ENCODE measurements at places on chromosomes 16 and 17.

DNA sequence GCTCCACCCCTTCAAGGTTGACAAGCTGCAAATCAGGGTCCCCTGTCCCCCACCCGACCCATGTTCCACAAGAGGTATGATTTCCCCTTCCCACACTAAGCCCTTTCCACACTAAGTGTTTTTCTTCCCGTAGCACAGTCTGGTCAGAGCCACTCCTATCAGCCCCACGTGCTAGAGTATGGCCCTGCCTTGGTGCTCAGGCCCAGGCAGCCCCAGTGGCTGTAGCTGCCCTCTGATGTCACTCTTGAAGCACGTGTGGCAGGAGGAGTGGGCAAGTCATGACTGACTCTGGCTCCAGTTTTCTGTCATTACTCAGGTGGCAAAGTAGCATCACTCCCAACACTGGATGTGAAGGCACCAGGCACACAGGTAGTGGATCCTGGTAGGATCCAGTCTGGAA, 35.4 kb upstream of the ERN1 start:
- DNase-seq = no peak

- no peak for DNase-seq
Measured at GRCh38 chr16:80164966-80165550, 375.7 kb upstream of the DYNLRB2 start.

- DNase-seq = no peak
Measured at GRCh38 chr17:31462261-31462660, 70.8 kb downstream of the RAB11FIP4 start.

- DNase-seq = no peak
Measured at GRCh38 chr17:1272701-1273100, 2.5 kb downstream of the BHLHA9 start.

GRCh38 chr17:42247734-42248133, 28.5 kb downstream of the STAT5B start:
- no peak for DNase-seq

GRCh38 chr17:66764506-66764905, 70.4 kb upstream of the CACNG5 start:
- no peak for DNase-seq

DNA sequence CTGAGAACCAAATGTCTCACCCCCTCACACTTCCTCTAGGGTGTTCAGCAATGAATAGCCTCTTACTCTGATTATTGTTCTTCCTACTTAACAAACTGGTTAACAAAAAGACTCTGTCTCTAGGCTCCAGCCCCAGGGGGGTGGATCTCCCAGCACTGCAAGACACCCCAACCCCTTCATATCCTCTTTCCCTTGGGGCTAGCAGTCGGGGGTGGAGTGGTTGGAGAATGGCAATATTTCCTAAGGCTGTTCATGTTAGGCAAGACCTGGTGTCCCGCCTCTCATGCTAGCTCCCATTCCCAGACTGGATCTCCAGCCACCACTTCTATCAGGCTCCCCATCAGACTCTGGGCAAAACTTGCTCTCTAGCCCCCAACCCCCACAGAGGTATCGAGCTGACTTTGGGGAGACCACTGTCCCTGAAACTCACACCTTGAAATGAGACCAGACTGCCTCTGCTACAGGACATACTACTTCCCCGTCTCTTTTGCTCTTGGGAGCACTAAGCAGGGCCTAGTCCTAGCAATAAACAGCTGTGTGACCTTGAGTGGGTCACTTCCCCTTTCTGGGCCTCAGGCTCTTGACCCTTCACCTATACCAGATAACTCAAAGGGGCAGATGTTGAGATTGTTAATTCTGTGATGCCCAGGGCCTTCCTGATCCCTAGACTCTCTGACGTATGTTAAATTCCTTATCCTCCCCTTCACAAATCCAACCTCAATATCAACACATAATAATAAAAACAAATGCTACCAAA, 2.4 kb downstream of the SLC25A35 start:
- no peak for DNase-seq

DNA sequence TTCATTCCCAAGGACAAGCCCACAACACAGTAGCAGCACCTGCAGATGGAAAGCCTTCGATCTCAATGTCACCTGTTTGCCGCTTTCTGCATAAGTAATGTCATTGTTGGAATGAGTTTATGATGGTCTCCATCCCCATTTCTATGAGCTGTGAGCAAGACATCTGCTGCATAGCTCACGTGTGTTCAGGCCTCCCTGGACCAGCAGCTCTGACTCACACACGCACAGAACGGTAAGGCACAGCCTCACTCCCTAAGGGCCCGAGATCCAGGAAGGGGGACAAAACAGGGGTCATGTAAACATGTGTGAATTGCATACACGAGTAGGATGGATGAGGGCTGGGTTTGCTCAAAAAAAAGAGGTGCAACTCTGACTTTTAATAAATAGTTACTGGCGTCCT, 223.1 kb downstream of the SOX9 start:
- DNase-seq = no peak

GRCh38 chr17:8969901-8970300, 4.4 kb upstream of the PIK3R5 start:
- no peak for DNase-seq

- no peak for DNase-seq
Measured at GRCh38 chr16:48537275-48537674, 72.7 kb downstream of the N4BP1 start.

DNA sequence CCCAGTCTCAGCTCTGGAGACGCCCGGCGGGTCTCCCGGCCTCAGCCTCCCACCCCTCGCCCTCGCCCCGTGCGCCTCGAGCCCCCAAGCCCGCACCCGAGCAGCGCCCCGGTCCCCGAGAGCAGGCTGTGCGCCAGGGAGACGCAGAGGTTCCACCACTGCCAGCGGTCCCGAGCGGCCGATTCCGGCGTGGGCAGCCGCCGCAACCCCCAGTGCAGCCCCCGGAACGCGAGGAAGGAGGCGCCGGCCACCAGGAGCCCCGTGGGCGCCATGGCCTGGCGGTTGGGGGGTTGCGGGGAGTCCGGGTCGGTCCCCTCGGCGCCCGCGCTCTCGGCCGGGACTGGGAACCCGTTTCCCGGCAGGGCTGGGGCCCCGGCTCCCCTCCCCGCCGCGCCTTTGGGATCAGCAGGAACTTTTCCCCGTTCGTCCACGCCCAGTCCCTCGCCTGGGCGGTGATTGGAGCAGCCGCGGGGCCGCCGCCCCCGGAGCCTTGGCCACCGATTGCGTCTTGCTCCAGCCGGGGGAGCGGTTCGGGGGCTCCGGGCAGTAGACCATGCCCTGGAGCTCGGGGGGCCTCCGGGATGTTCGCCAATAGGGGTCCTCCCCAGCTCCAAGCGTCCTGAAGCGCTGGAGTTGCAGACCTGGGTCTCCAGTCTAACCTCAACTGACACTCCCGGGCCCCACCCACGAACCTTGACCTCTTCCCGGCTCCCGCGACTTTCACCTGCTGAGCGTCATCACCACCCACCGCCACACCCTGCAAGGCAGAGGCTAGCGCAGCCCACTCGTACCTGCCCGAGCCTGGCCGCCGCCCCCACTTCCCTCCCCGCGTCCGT, at the start of gene TLCD2:
Gene TLCD2, minus strand, starts transcription at position 407 of the 836 bp plus-strand sequence. Its CDS starts 135 bp downstream, at position 272.
- DNase-seq = no peak

DNA sequence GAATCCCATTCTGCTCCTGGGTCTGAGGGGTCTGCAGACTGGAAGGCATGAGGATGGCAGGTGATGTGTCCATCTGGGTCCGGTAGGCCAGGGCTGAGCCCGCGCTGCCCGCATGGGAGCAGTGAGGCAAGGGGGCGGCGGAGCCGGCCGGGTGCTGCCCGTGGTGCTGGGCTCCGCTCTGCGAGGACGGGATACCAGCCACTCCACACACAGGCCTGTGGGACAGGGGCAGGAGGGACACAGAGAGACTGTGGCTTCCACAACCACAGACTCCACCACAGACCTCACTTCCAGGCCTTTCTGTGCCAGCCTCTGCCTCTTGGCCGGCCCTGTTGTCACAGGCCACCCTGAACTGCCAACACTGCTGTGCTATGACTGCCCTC, 25.4 kb downstream of the MAP1LC3B start:
- DNase-seq = no peak

GRCh38 chr17:7574176-7574953, 5.1 kb upstream of the CD68 start:
- DNase-seq = no peak

DNA sequence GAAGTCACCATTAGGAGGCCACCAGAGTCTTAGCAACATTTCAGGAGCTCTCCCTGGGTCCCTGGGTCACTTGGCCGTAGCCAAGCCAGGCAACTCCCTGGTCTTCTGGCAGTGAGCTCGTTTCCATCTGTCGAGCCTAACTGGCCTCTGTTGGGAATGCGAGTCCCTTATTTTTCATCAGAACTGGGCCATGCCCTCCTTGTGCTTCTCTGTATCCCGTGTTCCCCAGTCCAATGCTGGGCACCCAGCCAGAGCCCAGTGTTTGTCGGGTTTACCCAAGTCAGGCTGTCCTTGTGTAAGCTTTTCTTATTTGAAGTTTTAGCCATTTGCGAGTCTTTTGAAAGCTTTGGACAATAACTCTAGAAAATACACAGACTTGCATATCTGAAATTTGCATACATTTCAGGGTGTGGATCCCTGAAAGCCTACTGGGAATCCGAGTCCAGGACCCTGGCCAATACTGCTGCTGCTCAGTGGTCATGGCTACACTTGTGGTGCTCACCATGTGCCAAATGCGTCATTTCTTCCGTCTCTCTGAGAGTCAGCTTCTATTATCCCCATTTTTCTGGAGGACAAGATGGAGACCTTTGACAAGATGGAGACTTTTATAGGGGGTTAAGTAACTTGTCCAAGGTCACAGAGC, 81.6 kb upstream of the LGALS9 start:
- peak; percentile 34 for DNase-seq

GRCh38 chr17:31726980-31727427, 132.0 kb downstream of the COPRS start:
- no peak for DNase-seq

DNA sequence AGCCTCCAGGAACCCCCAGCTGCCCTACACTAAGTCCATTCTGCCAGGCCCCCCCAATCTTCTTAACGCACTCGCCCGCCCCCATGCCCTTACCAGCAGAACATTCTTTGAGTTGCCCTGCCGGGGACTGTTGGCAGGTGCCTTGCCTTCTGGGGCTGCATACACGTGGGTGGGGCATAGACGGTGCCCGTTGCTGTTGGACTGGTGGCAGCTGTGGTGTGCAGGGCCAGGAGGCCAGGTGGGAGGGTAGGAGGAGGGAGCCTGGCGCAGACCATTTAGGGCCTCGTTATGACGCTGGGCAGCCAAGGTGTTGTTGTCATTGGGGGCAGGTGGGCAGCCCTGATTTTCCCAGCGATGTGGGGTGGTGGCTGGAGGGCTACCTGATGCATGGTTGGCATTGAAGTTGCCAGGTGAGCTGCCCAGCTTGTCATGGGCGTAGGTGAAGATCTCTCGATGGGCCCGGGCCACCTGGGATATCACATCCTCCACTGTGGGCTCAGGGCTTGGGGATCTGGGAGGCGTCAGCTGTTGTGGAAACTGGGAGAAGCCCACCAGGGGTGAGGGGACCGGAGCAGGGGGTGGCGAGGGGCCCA, 4.9 kb downstream of the NR1D1 start:
- no peak for DNase-seq

DNA sequence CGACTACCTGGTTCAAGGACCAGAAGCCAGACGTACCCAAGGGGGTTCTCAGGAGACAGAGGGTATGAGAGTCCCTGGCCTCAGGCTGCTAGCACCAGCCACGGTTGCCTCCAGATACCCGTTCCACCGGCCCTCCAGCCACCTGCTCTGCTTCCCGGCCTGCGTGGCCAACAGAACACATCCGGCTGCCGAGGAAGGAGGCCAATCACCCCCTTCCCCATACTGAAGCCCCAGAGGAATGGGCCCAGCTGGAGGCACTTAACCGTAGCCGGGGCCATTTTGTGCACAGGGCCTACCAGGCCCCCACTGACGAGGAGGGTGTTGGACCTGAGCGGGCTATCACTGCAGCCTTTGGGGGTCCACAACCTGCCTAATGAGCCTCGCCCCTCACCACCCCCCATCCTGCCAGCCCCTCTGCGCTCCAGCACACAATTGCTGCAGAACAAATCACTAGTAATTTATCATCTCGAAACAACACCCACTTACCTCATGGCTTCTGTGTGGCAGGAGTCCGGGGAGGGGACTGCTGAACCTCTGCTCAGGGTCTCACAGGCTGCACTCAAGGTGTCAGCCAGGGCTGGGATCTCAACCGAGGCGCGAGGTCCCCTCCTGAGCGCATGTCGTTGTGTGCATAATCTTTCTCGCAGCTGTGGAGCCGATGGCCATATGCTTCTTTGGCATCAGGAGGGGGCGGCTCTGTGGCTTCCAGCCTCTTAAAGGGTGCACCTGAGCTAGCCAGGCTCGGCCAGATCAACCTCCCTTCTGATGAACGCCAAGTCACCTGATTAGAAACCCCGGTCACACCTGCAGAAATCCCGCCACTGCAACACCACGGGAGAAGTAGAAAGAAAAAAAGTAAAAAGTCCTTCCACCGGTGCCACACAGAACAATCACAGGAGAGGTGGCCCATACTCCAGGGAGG, 10.1 kb upstream of the KREMEN2 start:
- no peak for DNase-seq

- DNase-seq = no peak
Measured at GRCh38 chr16:66382171-66382965, 15.9 kb downstream of the CDH5 start.

- DNase-seq = no peak
Measured at GRCh38 chr17:55420067-55420775, 1.4 kb downstream of the MMD start.

GRCh38 chr17:17503566-17504130, 7.5 kb upstream of the RASD1 start:
- peak; percentile 29 for DNase-seq

- DNase-seq = no peak
Measured at GRCh38 chr17:13131225-13131624, 113.4 kb upstream of the ELAC2 start.

GRCh38 chr16:69133373-69133954, 1.0 kb downstream of the UTP4 start:
- no peak for DNase-seq

DNA sequence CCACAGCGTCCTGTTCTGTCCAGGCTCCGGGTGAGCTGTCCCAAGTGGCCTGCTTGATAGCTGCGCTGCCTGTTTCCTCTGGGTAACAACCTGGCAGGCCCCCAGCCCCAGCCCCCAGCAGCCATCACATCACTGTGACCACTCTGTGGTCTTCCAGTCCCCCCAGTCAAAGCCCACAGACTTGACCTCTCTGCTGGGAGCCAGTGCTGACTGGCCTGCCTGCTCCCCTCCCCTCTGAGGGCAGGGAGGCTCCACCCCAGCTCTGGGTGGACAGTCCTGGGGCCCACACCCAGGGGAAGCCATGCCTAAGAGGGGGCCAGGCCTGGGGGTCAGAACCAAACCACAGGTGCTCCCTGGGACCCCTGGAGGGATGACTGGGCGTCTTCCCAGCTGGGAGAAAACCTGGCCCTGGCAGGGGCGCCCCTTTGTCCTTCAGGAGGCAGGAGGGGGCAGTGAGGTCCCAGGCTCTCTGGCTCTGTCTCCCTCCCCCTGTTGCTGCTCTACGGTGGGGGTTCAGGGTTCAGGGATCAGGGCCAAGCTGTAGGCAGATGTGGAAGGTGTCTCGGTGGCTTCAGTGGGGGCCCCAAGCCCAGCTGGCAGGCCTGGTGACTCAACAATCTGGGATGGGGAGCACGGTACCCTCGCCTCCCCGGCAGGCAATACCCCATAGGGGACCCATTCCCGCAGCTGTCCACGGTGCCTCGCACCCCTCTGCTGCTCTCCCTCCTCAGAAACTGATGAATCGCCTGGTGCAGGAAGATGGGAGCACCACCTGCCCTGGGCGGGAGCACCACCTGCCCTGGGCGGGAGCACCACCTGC, 1.8 kb upstream of the SLC16A3 start:
- DNase-seq = no peak
